ENCODE measurements at places on chromosomes 2 and 18. TPM values are rescaled to one million over a fixed set of nuclear protein-coding genes. Genes with fewer than 3 reads are reported as not detected.

The HOXD9 gene
- polyA plus RNA-seq: 95.3 TPM

DNA sequence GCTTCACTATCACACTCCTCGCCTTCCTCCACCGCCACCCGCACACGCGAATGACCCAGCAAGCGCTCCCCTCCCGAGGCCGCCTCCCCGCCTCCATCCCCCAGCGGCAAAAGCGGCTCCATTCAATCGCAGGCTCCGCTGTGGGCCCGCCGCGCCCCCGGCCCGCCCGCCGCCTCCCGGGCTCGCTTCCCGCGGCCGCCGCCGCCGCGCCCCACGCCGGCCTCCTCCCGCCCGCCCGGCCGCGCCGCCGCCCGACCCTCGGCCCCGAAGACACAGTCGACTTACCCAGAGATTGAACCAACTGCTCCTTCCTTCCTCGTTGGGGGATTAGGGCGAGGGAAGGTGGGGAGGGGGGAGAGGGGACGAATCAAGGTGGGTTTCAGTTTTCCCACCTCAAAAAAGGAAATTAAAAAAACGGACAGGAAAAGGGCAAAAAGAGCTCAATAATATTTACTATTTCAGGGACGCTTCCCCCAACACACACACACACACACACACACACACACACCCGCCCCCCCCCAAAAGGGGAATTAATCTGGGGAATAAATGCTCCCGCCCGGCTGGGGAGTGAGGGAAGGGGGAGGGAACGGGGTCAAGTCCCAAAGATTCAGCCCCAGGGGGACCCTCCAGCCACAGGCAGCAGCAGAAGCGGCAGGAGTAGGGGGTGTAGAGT is 743 bp downstream of the XPO1 start:
- no peak for DNase-seq

- peak; percentile 39 for DNase-seq
Observed at GRCh38 chr2:219331560-219332213, 857 bp downstream of the RESP18 start.

The CABYR gene
- polyA plus RNA-seq: 9.0 TPM

The CARF gene
- 23.3 TPM for polyA plus RNA-seq

DNA sequence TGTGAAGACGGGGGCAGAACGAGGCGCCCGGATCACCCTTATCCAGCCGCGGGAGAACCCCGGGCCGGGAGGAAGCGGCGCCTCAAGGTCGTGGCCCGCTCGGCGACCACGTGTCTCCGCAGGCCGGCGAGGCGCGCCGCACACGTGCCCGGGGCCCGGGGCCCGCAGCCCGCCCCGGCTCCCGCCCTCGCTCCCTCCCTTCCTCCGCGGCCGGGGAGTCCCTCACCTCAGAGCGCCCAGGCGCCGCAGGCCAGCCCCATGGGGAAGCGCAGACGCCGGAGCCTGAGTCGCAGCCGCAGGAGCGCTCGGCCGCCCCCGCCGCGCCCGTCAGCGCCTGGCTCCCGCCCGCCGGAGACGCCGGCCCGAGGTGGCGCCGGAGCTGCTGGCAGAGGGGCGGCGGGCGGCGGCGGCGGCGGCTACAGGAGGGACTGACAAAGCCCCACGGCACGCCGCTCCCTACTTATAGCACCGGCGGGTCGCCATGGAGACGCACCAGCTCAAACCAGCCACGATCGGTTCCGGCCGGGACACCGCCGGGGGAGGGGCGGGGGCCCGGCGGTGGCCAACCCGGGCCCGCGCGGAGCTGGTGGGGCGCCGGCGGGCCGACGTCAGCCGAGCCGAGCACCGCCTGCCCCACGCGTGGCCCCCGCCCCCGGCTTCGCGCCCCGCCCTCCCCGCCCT is at the start of gene ODC1:
Gene ODC1 (minus strand): TSS at position 433 of the 681 bp plus-strand sequence. CDS start 3,295 bp downstream, outside the sequence.
- peak; percentile 85 for DNase-seq

DNA sequence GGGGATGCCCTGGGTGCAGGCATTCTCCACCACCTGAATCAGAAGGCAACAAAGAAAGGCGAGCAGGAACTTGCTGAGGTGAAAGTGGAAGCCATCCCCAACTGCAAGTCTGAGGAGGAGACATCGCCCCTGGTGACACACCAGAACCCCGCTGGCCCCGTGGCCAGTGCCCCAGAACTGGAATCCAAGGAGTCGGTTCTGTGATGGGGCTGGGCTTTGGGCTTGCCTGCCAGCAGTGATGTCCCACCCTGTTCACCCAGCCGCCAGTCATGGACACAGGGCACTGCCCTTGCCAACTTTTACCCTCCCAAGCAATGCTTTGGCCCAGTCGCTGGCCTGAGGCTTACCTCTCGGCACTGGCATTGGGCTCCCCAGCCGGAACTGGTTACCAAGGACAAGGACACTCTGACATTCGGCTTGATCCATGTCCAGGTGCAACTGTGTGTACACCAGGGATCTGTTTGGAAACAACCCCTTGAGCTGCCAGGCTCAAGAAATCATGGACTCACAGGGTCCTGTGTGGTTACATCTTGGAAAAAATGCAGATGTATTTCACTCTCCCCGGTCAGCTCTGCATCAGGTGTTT is 31.8 kb downstream of the SLC1A4 start:
- no peak for DNase-seq

- no peak for DNase-seq
Observed at GRCh38 chr2:141598982-141599381, 531.8 kb downstream of the LRP1B start.

The PLEK gene
- 5.1 TPM for polyA plus RNA-seq

GRCh38 chr2:78011251-78011650 is 489.1 kb upstream of the LRRTM4 start:
- no peak for DNase-seq

DNA sequence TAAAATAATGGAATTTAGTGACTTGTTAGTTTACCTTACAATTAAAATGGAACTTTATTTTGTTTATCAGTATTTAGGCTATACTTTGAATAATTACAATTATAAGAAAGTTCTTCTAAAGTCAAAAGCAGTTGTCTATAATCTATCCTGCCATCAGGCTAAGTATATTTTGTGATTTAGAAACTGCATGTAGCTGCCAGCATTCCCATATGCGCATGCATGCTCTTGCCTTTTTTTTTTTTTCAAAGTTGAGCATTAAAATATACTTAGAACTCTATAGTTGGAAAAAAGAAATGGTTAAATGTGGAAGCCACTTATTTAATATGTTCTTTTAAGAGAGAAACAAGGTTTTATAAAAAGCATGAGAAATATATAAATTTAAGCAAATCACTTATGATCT is 99.0 kb downstream of the ARHGEF33 start:
- DNase-seq: no peak

DNA sequence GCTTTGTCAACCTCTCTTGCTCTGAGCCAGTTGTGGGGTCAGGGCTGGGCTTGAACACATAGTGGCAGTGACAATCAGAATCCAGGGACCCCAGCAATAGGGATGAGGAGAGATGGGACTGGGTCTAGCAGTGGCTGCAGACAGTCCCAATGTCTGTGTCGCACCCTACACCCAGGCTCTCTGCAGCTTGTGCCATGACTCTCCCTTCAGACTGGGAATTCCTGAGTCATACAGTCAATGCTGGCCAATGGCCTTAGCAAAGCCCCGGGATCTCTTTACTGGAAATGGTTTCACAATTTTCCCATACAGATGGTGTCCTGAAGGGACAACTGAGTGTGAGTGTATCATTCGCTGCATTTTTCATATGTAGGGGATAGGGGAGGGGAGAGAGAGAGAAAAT is 74.2 kb upstream of the CELF4 start:
- DNase-seq: no peak

DNA sequence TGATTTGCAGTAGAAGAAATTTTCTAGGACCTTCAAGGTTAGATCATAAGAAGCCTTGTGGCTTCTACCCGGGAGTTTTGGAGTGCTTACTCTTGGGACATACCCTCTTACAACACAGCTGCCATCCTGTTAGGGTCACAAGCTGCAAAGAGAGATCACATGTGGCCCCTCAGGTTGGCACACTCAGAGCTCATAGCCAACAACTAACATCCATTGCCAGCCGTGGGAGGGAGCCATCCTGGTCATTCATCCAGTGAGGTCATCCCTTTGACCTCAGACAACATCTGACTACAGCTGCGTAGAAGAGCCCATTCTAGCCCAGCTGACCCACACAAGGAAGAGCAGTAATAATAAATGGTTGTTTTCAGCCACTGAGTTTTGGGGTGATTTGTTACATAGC is 76.9 kb upstream of the NABP1 start:
- DNase-seq: no peak

GRCh38 chr2:33730193-33730592 is 131.1 kb upstream of the FAM98A start:
- DNase-seq: no peak

- DNase-seq: peak; percentile 63
Observed at GRCh38 chr2:202237787-202238233, 587 bp downstream of the SUMO1 start.

- DNase-seq: no peak
Observed at GRCh38 chr2:132978840-132979239, 308.8 kb upstream of the LYPD1 start.

DNA sequence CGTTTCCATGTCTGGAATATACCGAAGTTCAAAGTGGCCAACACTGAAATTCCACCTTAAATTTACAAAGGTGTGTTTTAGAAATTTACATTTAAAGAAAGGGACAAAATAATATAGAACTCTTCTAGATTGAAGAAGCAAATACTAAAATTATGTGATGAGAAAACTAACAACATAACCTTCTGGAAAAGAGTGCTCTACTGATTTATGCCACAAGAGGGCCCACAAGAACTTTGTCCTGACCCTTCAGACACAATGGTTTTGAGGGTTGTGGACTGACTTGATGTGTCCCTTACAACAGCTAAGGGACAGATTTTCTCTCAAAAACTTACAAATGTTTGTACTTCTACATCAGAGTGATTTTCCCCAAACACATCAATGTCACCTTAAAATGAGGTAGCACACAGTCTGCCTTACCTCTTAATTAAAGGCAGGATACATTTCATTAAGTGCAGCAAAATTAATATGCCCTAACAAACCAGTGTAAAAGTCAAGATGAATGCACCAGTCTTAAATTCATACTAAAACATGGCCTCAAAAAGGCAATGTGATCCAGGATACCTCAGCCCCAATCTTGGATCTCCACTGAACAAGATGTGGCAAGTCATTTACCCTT is 36.2 kb downstream of the EIF2AK3 start:
- DNase-seq: no peak

The SLC38A11 gene
- polyA plus RNA-seq: 11.1 TPM

The C2orf66 gene
- 0.65 TPM for polyA plus RNA-seq

DNA sequence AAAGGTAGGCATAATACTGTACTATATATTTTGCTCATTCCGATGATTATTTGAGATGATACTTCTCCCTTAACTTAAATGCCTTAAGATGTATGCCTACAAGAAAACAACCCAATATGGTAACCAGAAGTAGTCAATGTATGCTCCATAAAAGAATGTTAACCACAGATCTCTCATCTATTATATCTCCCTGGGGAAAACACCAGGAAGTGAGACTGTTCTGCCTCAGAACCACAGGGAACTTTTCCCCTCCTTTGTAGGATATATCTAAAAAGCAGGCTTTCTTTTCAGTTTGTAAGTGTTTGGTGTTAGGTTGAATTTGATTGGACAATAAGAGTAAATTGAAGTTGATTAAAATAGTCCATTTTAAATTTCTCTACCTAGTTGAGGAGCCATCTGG is 1160.5 kb upstream of the NXPH2 start:
- DNase-seq: no peak

The PMAIP1 gene
- 4.1 TPM for polyA plus RNA-seq

- no peak for DNase-seq
Observed at GRCh38 chr2:201996679-201997314, 36.9 kb upstream of the FZD7 start.

The USP14 gene
- polyA plus RNA-seq: 63.9 TPM

DNA sequence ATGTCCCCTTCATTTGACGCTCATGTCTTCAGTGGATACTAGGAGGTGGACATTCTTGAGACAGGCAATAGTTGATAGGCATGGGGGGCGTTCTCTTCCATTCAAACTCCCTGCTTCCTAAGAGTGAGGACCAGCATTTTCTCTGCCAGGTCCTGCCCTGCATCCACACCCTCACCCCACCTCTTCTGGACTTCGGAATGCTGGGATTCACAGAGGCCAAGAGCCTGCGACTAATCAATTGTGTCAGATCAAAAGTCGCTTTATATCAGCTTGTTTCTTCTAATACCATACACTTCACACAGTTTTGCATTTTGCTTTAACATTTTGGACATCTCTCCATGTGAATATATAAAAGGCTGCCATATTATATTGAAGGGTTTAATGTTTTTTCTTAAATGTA is 210.7 kb downstream of the CCDC102B start:
- DNase-seq: no peak

DNA sequence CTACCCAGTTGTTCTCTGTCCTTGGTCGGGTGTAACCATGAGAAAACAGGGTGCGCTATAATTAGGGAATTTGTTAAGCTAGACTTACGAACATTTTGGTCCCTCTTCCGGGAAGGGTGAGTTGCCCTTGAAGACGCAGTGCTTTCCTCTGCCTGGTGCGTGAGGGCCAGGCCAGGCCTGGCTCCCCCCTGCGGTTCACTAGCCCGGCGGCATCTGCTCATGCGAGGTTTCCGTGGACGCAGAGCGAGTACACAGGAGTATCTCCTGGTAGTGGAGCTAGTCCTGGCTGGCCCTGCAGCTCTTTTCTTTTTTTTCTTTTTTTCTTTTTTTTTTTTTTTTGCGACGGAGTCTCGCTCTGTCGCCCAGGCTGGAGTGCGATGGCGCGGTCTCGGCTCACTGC is 148.8 kb downstream of the PTGR3 start:
- DNase-seq: no peak

- no peak for DNase-seq
Observed at GRCh38 chr2:48316753-48317750, 212.9 kb upstream of the STON1 start.

The RNF125 gene
- polyA plus RNA-seq: 3.0 TPM

DNA sequence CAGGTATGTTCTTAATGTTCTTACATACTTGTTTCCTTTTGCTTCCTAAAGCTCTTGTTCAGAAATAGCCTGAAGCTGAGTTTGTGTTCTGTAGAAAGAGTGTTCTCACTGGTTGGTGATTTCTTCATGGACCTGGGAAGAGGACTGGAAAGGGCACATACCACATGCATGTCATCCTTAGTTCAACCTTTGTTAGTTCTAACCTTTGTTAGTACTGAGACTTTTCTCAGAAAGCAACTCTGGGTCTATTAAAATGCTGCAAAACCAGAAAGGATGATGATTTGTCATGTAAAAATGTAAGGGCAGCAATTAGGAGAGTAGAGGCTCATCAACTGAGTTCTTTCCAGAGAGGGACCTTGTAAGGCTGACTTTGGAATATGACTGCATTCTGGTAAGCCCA is 2.5 kb upstream of the FAP start:
- DNase-seq: no peak

The TMEM182 gene
- 8.4 TPM for polyA plus RNA-seq

The SOCS6 gene
- 28.9 TPM for polyA plus RNA-seq

The TGFA gene
- polyA plus RNA-seq: 21.6 TPM

GRCh38 chr2:179165356-179166000 is 99.2 kb downstream of the SESTD1 start:
- DNase-seq: no peak

The GNLY gene
- 0.58 TPM for polyA plus RNA-seq

DNA sequence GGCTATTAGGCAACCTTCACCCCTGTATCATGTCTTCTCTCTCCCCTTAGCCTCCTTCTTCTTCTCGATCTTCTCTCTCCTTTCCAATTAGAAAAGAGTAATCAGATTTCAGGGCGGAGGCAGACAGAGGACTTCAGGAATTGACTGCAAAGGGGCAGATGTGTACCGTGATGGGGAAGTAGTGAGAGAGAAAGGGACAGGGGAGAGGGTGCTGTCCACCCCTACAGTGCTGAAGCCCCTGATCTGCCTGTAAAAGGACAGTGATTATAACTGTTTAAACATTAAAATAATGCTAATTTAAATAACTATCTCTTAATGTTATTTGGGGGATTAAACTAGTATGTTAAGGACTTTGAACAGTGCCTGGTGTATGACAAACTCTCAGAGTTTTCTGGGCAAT is 178.5 kb downstream of the ACTR3 start:
- peak; percentile 10 for DNase-seq
